ENCODE measurements at places on chromosomes 5 and 9.

DNA sequence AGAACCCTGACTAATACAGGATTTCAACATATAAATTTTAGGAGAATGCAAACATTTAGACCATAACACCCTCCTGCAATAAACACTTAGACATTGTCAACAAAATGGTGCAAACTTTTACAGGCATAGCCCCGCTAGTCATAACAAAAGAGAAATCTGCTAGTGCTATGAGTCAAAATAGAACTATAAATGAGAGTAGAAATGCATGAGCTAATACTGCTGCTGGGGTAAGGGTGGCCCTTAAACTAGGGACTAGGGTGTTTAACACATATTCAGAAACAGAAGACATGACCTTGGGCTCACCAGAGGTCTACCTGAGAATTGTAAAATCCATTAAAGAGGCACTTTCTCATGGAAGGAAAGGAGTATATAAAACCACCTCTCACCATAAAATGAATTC, 131.6 kb downstream of the TLR4 start:
- no peak for DNase-seq

- DNase-seq: no peak
These were observed 3.8 kb upstream of the LCN1 start for GRCh38 chr9:135517407-135517822.

GRCh38 chr5:58411372-58411771, 48.5 kb downstream of the PLK2 start:
- DNase-seq: no peak

DNA sequence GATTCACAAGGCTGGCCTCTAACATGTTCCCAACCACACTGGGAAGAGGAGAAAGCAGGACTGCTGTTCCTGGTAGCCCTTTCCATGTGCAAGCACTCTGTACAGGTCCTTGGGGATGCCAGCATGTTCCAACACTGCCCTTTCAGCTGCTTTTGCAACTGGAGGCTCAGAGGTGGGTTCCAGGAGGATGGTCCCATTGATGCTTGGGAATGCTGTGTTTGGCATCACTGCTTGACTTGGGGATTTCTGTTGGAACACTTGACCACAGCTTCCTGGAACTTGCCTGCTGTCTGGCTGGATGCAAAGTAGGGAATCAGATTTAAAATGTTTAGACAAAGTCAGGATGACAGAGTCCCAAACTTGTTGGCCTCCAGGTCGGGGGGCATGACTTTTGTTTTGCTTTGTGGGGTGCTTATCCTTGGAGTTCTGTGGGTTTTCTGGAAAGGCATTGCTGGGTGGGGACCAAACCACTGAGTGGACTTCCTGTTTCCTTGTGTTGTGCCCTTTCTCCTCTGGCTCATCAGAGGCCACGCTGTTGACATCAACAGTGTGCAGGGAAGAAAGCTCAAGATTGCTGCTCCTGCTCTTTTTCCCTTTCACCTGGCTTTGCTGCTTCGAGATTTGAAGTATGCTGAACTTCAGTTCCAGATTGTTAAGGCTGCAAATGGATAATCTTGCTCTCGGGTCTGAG, 148.5 kb upstream of the RPS23 start:
- no peak for DNase-seq

DNA sequence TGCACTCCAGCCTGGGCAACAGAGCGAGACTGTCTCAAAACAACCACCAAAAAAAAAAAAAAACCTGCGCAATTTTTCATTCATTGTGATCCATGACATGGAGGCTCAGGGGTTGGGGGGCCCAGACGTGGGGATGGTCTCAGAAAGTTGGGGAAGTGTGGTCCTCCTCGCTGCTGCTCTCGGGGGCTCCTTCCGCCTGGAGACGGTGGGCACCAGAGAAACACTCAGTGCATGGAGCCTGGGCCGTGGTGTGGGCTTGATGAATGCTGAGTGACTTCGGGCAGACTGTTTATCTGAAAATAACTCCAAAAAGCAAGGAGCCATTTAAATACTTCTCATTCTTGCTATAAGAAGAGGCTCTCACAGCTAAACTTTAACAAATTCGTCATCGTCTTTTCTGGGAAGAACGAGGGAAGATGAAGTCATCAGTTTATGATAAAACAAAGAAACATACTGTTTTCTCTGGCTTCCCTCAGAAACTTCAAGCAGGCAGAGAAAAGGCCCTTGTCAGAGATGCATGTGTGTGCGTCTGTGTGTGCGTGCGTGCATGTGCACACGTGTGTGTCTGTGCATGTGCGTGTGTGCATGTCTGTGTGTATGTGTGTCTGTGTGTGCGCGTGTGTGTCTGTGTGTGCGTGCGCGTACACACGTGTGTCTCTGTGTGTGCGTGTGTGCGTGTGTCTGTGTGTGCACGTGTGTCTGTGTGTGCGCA, 35.0 kb downstream of the RASGEF1C start:
- DNase-seq: no peak

- DNase-seq: peak; percentile 6
These were observed 371 bp upstream of the PITX1 start for GRCh38 chr5:135034236-135034962.

DNA sequence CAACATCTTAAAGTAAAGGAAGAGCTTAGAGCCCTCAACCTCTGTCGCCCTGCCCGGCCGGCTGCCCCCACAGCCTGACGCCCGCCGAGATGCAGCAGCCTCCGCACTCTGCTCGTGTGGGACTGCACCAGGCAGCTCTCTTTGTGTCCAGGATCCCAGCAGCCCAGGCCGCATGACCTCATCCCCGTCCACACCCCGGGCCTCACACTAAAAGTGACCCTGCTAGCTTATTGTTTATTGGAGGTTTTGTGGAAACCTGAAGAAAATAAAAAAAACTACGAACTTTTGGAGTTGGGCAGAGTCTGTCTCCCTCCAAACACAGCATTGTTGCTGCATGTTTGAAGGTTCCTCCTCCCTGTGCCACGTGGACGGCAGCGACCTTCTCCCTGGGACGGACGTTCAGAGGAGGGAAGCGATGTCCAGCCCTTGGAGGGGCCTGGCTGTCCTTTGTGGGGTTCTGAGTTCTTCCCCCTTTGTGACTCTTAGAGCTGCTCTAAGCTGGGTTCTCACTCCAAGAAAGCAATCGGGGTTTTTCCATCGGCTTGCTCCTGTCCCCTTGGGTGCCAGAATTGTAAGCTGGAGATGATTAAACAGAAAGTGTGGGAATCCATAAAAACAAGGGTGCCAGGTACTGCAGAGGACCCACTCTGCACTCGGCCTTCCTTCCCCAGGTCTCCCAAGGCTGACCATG, 103.5 kb upstream of the COL5A1 start:
- DNase-seq: no peak

GRCh38 chr9:13688223-13688989, 408.9 kb upstream of the MPDZ start:
- DNase-seq: no peak

GRCh38 chr5:150571836-150572235, 63.9 kb downstream of the NDST1 start:
- no peak for DNase-seq

GRCh38 chr9:87581513-87581912, 83.8 kb downstream of the DAPK1 start:
- peak; percentile 20 for DNase-seq

DNA sequence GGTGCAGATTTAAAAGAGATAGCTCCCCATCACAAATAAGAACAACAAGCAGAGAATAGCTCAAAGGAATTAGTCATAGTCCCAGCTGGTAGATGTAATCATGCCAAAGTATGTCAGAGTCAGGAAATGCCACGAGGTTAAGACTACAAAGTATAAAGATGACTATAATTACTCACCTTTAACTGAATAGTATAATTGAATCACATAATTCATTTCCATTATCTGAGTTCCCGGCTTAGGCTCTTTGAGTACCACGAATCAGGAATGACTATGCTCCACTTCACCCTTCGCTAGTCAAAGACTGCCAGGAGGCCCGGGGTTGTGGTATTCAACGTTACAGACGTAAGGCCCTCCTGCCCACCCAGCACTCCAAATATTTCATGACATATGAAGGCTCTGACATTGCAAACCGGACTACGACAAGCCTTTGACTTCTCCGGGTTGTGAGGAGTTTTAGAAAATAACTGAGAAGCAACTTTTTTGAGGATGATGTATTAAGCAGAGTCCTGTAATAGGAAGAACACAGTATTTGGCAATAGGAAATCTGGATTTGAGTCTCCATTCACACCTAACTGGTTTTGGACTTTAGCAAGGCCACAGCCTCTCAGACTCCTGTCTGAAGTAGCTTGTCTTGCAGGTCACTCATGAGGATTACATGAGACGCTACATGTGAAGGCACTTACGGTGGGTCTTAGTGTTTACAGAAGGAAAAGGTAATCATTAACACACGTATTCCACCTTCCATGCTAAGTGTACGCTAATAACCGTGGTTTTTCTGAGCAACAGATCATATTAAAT, 64.6 kb downstream of the ENC1 start:
- DNase-seq: no peak

DNA sequence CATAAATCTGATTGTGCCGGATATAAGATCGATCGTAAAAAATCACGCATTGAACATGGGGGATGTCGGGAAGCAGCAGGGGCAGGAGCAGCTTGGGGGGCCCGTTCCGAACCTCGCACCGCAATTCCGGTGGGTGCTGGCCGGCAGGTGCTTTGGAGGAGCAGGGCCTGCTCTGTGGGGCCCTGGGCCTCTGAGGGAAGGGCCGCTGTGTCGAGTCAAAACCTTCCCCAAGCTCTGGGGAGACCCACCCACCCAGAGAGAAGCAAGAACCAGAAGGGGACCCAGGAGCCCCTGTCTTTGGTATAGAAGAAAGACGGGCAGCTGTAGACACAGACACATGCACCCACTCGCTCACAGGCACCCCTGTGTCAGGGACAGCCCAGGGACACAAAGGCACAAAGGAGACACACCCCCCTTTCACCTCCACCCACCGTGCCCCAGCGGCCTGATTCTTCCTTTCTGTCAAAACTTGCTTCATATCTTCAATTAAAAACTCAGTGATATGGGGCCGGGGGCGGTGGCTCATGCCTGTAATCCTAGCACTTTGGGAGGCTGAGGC, 49.4 kb upstream of the ZBTB43 start:
- DNase-seq: no peak

Measured in hematopoietic multipotent progenitor cell treated with erythropoietin and hydrocortisone succinate and interleukin-3 and kit ligand, for 17 days (in vitro differentiated cells).